H9 (cell line): ENCODE measurements at places on chromosomes 3 and 15.

- no peak for DNase-seq
Measured at GRCh38 chr15:64847876-64848716, 6.4 kb downstream of the PLEKHO2 start.

- no peak for DNase-seq
Measured at GRCh38 chr15:56052395-56053045, 59.1 kb upstream of the NEDD4 start.

DNA sequence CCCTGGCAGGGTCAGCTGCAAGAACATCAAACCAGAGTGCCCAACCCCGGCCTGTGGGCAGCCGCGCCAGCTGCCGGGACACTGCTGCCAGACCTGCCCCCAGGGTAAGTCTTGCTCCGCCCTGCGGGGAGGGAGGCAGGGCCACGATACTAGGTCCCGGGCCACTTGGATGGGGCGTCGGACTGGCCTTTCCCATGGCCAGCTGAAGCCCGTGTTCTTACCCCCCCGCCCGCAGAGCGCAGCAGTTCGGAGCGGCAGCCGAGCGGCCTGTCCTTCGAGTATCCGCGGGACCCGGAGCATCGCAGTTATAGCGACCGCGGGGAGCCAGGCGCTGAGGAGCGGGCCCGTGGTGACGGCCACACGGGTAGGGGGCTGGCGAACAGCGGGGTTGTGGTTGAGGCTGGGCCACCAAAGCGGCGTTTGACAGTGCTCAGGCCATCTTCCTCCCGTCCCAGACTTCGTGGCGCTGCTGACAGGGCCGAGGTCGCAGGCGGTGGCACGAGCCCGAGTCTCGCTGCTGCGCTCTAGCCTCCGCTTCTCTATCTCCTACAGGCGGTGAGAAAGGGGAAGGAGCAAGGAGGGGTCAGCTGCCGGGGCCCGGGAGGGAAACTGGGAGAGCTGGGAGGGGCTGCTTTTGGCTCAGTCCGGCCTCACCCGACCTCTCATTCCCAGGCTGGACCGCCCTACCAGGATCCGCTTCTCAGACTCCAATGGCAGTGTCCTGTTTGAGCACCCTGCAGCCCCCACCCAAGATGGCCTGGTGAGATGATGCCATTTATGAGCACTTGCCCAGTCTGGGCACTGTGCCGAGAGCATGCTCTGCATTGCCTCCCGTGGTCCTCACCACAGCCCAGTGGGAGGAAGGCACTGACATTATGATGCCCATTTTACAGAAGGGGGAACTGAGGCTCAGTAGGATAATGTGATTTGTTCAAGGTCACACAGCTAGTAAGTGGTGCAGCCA lies 1.7 kb downstream of the CHRD start:
- DNase-seq = no peak

DNA sequence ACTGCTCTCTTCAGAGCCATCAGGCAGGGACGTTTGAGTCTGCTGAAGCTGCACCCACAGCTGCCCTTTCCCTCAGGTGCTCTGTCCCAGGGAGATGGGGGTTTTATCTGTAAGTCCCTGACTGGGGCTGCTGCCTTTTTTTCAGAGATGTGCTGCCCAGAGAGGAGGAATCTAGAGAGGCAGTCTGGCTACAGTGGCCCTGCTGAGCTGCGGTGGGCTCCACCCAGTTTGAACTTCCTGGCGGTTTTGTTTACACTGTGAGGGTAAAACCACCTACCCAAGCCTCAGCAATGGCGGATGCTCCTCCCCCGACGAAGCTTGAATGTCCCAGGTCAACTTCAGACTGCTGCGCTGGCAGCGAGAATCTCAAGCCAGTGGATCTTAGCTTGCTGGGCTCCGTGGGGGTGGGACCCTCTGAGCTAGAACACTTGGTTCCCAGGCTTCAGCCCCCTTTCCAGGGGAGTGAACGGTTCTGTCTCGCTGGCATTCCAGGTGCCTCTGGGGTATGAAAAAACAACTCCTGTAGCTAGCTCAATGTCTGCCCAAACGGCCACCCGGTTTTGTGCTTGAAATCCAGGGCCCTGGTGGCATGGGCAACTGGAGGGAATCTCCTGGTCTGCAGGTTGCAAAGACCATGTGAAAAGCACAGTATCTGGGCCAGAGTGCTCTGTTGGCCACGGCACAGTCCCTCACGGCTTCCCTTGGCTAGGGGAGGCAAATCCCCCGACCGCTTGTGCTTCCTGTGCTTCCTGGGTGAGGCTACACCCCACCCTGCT lies 21.1 kb upstream of the ST6GAL1 start:
- DNase-seq = peak; percentile 75

DNA sequence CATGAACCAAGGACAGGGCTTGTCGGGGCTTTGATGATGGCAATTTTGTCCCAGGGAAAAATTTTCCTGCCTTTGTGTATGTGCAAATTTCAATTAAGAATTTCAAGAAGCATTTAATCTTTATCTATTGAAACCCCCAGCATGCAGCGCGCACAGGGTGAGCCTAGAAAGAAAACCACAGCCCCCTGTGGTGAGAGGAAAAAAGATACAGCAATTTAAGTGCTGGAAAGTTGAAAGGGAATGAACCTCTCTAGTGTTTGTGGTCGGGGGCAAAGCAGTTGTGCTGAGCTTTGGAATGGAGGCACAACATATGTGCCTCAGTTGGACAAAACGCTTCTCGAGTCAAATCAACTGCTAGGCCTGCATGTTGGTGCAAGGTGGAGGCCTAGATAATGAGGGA lies 111.8 kb upstream of the C15orf61 start:
- DNase-seq = no peak

DNA sequence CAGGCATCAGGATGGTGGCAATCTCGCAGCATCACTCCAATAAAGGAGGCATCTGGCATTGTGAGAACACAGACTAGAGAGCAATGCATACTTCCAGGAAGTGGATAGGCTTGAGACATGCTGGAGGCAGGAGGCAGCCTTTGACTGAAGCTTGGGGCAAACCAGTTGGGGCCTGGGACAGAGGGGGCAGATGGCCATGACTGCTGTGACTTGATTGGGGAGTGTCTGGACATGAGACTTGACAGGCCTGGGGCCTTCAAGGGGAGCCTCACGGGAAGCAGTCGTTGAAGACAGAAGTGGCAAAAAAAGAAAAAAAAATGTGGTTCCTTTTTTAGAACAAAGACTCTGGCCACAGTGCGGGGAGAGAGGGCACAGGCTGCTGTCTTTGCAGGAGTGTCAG lies 44.7 kb upstream of the CHRNA7 start:
- DNase-seq = no peak

- peak; percentile 73 for DNase-seq
Measured at GRCh38 chr3:171614318-171614921, 154.2 kb upstream of the TNIK start.

- no peak for DNase-seq
Measured at GRCh38 chr3:108118038-108118768, 27.4 kb upstream of the CD47 start.

DNA sequence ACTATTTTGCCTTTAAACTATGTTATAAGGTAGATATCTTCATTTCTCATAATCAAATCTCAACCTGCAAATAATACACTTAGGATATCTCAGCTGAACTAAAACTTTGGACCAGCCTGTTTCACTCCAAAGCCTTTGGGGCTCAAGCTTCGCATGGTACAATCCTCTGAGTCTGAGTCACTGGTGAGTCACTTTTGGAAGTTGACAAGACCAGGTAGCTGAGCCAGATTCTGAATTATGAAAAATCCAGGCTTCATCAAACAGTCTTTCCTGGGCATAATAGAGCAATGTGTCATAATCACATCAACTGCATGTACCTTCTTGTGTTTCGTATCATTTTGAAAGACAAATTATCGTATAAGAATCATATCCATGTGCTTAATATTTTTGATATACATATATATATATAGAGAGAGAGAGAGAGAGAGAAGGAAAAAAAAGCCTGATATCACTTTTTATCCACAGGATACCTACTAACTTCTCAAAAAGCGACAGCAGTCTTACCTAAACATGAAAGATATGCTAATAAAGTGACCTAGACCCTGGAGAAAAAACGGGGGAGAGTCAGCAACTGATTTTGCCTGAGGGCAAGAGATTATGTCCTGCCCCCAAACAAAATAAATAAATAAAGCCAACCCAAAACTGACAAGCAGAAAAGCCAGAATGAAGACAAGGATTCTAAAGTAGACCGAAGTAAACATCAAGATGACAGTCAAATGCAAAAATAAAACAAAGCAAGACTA lies 263.9 kb upstream of the TGFBR2 start:
- no peak for DNase-seq

DNA sequence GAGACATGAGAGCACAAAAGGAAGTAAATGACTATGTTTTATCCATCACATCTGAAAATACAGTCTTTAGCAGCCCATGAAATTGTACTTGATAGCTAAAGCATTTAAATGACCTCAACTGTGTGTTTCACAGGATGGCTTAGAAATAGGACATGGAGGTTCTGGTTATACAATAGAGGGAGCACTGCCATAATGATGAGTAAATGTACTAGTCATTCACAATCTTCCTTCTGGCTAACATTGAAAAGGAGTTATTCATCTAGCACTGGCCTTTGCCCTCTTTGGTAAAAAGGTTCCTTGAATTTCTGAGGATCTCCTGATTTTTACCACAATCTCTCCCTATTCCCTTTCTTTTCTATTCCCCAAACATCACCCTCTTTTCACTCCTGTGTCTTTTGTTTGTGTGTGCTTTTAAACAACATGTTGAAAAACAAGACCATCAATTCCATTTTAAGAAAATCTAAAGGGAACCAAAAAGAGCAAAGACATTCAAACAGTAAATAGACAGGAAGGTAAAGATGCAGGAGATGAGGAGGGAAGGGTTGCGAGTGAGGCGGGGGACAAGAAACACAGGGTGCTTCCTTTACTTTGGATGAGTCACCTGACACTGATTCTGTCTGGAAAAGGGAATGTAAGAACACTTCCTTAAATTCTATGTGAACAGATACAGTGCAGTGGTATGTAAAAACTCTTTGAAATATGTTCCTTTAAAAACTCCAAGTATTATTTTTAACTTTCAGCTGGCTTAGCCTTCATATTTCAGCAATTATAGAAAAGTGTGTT lies 619.0 kb downstream of the MECOM start:
- no peak for DNase-seq

- DNase-seq = no peak
Measured at GRCh38 chr3:125306620-125307019, 68.5 kb downstream of the ZNF148 start.

DNA sequence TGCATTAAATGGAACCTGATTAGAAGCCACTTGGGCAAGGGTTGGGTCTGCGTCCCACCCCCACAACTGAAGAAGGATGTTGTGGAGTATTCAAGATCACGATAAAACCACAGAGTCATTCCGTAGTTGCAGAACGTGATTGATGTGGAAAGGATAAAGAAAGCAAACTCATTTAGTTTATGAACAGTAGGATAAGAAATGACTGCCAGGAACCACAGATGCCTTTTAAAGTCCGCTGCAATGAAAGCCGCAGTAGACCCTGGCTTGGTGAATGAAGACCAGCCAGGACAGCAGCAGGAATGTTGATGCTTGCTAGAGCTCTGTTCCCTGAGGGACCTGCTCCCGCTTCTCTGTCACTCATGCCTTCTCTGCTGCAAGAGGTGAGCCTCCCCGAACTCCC lies 111.5 kb downstream of the GABRG3 start:
- DNase-seq = no peak

DNA sequence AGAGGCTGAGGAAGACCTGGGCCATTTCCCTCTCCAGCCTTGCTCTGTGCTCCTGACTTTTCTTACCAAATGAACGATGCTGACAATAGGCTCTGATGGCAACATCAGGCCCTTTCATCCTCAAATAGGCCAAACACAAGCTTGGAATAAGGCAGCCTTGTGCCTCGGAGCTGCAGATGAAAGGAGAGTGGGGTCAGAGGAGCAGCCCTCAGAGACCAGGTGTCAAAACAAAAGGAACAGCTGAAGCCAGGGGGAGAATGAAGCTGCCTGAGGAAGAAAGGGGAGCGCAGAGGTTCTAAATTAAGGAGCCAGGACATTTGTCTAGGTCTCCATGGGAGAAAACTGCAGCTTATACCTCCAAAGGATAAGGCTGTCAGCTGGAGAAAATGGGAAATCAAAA lies 5.1 kb downstream of the BFSP2 start:
- no peak for DNase-seq

GRCh38 chr3:27221264-27221932 lies 147.8 kb downstream of the NEK10 start:
- DNase-seq = no peak

GRCh38 chr3:185052631-185053030 lies 100.2 kb downstream of the C3orf70 start:
- no peak for DNase-seq

DNA sequence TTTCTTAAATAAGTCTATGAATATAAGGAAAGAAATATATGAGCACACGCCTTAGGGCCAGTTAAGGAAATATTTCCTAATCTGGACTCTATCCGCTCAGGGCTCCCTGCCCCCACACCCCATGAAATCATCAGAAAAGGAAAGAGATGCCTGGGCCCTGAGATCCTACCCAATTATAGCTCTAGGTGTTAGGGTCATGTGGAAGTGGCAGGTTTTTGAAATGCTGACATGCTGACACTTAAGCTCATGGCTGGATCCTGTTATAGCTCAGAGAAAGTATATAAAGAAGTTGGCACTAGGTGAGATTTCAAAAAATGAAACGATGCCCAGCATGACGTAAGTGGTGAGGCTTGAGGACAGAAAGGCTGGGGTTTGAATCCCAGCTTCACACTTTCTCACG lies 43.5 kb upstream of the AKAP13 start:
- DNase-seq = no peak

DNA sequence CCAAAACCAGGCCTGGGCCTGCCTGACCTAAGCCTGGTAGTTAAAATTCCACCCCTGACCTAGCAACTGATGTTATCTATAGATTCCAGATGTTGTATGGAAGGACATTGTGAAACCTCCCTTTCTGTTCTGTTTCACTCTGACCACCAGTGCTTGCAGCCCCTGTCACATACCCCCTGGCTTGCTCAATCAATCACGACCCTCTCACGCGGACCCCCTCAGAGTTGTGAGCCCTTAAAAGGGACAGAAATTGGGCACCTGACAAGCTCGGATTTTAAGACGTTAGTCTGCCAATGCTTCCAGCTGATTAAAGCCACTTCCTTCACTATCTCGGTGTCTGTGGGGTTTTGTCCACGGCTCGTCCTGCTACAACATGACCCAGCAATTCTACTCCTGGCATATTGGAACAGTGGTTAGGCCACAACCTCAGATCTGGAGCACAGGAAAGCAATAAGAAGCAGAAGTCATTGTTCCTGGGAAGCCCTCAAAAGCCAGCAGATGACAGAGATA lies 36.7 kb upstream of the LHFPL4 start:
- DNase-seq = no peak
